Right ventricle myocardium superior (tissue), 1 donor: ENCODE measurements at places on chromosomes 5 and 9.
A peak's percentile ranks its signal among the peaks of the same experiment; 100 is the strongest.

- DNase-seq = no peak
Observed at GRCh38 chr5:111427762-111428161, 84.6 kb downstream of the STARD4 start.

DNA sequence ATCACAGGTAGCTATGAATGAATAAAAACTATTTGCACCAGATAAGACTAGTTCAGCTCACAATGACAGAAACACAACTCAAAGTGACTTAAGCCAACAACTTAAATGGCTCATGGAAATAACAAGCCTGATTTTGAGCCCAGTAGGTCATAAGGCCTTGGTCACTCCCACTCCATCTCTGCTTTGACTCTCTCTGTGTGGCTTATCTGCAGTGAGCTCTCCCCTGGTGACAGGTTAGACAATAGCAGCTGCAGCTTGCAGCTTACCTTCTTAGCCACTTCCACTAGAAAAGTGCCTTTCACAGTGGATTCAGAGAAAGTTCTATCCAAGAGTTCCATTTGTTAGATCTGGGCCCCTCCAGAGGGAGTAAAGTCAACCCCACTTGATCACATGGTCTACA, 315.7 kb downstream of the RAB3C start:
- DNase-seq = no peak

- no peak for DNase-seq
Observed at GRCh38 chr5:175274171-175274570, 169.8 kb downstream of the DRD1 start.

- DNase-seq = no peak
Observed at GRCh38 chr9:123083680-123084079, 50.2 kb downstream of the GPR21 start.

DNA sequence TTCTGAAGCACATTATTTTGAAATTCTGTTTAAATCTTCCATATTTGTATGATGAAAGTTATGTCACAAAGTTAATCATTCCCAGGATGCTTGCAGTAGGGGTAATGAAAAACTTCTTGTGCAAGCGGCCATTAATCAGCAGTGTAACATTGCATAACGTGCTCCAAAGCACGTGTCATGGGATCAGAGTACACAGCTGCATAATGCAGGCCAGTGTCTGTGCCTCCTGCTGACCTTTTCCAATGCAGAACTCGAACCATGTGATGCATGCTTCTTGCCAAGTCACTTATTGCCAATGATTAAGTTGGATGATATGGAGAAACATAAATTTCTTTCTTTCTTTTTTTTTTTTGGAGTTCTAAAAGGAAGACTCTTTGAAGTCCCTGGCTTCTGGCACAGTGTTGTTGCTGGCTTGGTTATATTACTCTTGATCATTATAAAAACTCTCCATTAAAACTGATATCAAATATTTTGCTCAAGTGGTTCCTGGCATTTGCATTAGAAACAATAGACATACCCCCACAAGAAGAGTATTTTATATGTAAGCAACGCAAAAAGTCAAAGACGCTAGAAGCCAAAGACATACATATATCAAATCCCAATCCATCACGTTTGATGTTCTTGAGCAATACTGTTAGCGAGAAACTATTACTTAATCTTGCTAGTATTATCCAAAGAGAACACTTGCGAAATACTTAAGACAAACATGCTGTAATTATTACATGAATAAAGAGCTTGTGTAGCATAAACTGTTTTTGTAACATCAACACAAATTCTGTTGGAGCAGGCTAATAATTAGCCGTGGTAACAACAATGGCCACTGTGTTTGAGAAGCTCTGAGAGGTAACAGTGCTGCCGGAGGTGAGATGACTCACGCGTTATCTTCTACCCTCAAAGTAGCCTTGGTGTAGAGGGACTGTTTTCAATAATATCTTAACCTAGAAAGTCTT, 164.2 kb downstream of the AUH start:
- peak; percentile 74 for DNase-seq

GRCh38 chr9:88835038-88835466, 156.2 kb upstream of the S1PR3 start:
- DNase-seq = no peak

GRCh38 chr5:154995679-154996078, 17.9 kb upstream of the KIF4B start:
- no peak for DNase-seq

- DNase-seq = no peak
Observed at GRCh38 chr5:53368966-53369605, 111.3 kb upstream of the FST start.

DNA sequence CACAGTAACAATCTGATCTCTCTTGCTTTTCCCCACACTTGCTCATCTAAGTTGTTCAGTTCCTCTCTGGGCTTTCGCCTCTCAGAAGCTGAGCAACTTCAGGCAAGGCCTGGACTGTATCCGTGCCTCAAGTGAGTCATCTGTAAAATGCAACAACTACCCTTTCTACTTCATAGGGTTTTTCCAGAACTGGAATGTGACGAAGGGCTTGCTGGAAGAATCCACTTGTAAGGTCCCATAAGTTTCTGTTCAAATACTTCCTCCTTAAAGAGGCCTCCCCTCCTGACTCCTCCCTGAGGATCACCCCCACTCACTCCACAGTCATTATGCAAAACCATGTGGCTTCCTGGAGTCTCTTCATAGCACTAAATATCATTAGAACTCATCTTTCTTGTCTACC, 17.5 kb upstream of the INSYN2B start:
- DNase-seq = no peak
